ENCODE measurements at places on chromosomes 5 and 9.
A peak's percentile ranks its signal among the peaks of the same experiment; 100 is the strongest.

DNA sequence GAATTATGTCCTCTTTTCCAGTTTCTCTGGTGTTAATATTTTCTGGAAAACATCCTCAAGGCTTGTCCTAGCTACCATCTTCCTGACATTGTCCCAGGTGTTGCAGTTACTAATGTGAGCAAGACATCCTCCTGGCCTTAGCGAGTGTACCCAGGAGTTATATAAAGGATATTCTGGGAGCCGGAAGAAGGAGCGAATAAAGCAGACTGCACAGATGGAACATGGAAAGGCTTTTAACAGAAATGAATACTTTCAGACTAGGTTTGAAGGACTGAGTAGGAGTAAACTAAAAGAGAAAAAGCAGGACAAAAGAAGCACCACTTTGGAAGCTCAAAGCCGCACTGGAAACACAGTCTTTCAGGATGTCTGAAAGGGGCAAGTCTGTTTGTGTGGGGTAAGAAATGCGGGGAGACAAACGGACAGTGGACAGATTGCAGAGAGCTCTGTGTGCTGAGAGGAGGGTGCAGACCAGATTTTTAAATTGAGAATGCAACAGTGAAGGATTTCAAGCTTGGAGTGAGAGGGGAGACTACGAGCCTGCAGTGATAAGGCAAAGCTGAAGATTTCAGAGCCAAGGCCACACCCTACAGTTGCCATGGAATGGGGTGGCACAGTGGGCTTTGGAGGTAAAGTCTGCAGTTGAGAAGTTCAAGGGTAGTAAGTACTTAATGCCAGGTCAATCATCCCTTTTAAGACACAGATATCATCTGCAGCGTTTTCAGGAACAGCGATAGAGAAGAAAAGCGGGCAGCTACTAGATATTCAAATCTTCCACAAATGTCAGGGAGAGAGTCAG is 94.1 kb upstream of the TAF11L2 start:
- no peak for DNase-seq

DNA sequence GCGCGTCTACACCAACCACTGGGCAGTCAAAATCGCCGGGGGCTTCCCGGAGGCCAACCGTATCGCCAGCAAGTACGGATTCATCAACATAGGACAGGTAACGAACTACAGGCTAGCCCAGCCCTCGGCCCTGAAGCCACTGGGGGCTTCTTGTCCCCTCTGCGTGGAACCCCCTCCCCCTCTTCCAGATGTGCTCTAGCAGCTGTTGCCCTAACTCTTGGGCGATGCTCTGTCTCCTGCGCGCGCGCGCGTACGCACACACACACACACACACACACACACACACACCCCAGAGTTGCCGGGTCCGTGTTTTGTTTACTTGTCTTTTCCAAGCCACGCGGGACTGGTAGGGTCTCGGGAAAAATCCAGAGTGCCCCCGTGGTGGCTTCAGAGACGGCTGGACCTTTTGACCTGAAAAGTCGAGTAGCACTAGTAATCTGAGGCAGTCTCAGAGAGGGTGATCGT is 836 bp downstream of the PCSK5 start:
- DNase-seq = no peak

DNA sequence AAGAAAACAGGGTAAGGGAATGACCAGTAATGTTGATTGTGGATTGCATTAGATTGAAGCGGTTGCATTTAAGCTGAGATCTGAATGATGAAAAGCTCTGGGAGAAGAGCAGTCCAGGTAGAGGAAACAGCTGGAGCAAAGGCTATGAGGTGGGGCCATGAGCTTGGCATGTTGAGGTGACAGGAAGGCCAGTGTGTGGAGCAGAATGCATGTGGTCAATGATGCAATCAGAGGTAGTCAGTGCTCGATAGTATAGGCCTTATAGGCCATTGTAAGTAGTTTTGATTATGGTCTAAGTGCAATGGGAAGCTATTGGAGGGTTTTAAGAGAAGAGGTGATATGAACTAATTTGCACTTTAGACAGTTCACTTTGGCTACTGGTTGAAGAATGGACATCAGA is 270.4 kb downstream of the ARHGAP26 start:
- DNase-seq = no peak

DNA sequence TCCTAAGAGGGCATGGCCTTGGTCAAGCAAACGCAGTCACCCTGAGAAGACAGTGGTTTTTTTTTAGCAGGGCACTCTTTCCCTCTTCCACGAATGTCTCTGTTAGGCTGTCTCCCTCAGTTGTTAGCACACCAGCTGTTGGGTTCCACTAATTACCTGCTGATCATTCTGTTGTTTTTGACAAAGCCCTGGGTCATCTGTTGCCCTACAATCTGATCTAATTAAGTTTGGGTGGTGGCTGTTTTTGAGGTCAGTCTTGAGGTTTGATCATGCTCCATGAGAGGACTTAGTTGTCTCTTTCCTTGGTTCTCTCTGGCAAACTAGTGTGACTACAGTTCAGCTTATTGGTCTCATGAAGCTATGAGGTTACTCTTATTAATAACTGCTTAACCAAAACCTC is 5.0 kb upstream of the PTPDC1 start:
- DNase-seq = no peak

DNA sequence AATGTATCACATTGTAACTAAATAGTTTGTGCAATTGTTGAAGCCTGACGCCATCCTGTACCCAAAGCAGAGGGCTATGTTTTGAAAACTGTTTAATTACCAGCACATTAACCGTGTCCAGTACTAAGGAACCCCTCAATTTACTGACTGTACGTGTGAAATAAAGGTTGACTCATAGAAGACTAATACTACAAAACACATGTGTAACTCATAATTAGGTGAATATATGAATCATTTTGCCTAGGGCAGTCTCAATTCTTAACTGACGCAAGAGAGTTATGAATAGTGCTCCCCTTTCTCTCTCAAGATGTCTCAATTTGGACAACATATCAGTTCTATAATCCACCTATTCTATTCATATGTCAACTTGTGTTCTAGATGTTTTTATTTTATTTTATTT is 558.4 kb downstream of the PRDM9 start:
- DNase-seq = no peak

DNA sequence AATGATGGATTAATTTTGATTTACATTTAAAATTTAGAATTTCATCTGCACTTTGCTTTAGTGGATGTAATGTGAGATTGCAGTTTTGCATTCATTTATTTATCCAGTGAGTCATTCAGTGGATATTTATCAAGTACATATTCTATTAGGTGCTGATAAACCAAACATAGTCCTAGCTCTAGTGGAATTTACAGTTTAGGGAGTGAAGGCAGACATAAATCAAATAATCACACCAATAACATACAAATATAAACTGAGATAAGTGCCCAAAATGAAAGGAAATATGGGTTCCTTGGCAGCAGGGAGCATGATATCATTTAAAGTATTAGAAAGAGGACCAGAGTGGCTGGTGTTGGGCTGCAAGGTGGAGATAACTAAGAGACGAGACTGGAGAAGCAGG is 14.7 kb upstream of the NIPBL start:
- DNase-seq = no peak

DNA sequence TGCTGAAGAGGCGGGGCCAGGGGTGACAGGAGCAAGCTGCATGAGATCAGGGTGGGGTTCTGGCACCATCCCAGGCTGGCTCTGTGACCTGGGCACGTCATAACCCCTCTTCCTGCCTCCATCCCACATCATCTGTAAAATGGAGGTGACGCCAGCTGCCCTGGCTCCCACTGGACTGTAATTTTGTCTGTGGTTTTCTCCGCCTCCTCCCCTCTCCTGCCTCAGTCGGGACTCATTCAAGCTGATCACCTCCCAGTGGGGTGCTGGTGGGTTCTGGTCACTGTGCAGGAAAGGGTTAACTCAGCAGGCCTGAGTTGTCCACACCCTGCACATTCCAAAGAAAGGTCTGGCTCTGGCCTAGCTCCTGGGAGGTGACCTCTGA is 128.2 kb downstream of the RXRA start:
- no peak for DNase-seq

DNA sequence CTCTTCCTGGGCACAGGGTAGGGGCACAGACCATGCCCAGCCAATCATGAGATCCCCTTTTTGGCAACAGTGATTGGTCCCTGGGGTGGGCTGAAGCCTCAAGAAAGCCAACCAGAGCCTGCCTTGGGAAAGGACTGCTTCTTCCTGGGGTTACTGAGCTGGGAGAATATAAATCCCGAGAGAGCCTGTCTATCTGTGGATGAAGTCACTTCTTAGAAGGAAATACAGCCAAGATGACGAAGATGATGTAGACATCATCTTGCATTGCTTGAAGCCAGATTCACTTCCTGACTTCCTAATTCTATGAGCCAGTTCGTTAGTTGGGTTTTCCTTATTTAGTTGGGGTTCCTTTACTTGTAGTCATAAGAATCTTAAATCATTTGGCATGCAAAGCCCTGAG is 50.1 kb upstream of the PWWP2A start:
- DNase-seq = no peak

- DNase-seq = no peak
These were observed 14.8 kb upstream of the ABL1 start for GRCh38 chr9:130820135-130820738.

DNA sequence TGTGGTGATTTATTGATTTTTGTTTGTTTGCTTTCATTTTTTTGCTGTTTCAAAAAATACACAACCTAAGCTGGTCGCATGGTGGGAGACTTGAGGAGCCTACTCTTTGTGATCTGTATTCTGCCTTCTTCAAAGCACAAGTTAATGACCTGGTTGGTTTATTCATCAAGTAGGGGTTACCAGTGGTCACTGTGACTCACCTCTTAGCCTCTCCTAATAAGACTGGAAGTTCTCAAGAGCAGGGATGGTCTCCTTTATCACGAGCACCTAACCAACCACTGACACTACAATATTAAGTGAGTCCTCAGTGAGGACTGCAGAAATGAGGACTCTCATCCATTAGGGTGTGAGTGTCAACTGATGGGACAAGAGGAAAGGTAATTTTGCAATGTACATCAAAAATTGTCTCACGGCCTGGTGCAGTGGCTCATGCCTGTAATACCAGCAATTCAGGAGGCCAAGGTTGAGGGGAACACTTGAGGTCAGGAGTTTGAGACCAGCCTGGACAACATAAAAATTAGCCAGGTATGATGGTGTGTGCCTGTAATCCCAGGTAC is 13.6 kb upstream of the MTMR12 start:
- no peak for DNase-seq

GRCh38 chr9:34459941-34460340 is 1.3 kb downstream of the DNAI1 start:
- no peak for DNase-seq

GRCh38 chr5:100311806-100312205 is 223.4 kb upstream of the FAM174A start:
- DNase-seq = no peak

DNA sequence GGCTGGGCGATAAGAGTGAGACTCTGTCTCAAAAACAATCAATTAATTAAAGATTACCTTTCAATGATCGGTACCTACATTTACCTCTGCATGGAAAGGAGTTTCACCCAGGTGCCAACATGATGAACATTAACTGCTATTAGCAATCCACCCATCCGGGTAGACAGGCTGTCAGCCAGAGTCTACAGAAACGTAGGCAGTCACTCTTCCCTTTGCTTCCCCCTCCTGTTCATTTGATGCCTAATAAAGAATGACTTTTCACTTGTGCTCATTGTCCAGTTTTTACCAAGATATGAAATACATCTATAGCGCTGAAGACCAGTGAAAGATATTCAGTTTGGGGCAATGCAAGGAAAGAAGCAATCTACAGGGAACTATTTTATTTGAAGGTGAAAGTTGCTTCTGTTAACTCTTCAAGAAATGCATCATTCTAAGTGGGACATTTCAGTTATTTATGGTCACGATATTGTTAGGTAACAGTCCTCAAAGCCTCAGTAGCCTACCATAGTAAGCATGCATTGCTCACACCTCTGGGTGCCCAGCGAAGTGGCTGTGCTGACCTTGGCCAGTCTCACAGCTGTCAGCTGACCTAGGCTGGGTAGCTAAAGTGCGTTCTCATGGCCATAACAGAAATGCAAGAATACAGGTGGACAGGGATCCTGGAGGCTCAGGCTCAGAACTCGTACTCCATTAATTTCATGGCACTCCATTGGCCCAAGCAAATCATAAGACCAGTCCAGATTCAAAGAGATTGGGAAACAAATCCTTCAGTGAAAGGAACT is 87.2 kb upstream of the DMRT1 start:
- DNase-seq = no peak

- DNase-seq = peak; percentile 92
These were observed 21.7 kb upstream of the NANS start for GRCh38 chr9:98034593-98035546.

GRCh38 chr9:27368316-27368985 is 71.5 kb upstream of the EQTN start:
- DNase-seq = no peak

- DNase-seq = no peak
These were observed 11.2 kb downstream of the LMX1B start for GRCh38 chr9:126624912-126625311.

DNA sequence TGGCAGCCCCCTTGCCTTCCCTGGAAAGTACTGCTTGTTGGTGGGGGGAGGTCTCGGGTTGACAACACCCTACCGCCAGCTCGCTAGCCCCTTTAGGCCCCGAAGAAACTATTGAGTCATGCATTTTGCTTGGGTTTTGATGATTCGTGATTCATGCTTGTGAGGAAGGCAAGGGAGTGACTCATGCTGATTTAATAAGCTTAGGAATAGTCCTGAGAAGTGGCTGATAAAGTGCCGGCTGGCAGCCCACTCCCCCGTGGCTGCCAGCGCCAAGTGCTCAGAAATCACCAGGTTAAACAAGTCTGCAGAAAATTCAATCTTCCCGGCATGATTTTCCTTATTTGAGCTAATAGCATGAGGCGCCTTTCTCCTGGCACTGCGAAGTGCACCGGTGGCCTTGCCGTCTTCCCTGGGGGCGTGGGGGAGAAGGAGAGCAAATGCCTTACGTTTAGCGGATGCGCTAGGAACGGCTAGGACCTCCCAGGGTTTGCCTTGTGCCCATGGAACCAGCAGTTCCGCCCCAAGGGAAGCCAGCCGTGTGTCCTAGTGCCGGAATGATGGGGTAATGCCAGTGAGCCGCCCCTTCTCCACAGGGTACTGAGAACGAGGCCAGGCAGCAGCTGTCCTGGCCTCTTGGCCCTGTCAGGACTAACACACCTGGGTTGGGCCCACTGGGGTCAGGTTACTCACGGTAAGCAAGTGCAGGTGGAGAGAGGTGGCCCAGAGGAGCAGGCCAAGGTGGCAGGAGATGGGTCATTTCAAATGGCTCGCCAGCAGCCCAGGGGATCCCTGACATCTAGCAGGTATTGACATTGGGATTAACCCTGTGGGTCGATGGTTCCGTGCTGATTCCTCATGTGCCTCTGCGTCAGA is 151.9 kb downstream of the MACROH2A1 start:
- DNase-seq = no peak

DNA sequence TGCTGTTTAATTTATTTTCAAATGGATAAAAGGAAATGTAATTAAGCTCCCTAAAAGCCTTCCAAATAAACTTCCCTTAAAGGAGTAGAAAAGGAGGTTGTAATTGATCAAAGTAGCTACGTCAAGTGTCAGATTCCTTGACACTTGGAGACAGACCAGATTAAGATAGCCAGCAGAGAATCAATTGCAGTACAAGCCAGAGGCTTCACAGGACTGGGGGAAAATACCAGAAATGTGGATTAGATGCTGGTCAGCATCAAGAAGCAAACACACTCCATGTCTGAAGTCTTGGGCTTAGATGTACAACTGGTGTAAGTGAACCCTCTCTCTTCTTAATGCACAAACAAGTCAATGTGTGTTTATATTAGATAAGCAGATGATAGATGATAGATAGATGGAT is 184.9 kb upstream of the TAS2R1 start:
- no peak for DNase-seq
